Stimulated activated CD4-positive, alpha-beta T cell treated with anti-CD3 and anti-CD28 coated beads, Interleukin-12 subunit alpha, Interleukin-12 subunit beta, amount 100 ng/mL, for 48 hours (primary cell): ENCODE measurements at places on chromosomes 7 and 10.

- no peak for DNase-seq
Measured at GRCh38 chr7:129045682-129046081, 9.2 kb downstream of the TNPO3 start.

- DNase-seq, result peak; percentile 7
Measured at GRCh38 chr7:155644971-155645509, 579 bp downstream of the RBM33 start.

GRCh38 chr7:102097601-102098161 lies 189.0 kb upstream of the SH2B2 start:
- DNase-seq, result no peak

DNA sequence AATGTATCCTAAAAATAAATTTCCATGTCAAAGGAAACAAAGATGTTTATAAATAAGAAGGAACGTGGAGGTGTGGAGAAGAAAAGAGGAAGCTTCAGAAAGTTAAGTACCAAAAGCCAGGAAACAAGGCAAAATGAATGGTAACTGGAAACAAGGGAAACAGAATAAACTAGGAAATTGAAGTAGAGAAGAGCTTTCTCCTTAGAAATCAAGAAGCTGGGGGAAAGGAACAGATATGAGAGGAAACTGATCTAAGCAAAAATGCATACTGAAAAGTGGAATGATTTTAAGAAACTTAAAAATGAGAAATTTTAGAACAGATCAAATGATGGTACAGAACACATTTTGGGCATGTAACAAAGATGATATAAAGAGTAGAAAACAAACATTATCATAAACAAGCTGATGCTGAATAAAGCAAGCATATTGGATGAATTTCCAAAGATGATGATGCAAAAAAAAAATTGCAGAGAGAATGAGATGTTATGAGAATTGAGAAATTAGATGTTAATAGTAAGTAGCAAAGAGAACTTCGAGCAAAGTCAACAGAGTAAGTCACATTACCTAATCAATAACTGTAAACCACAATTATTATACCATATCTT lies 1.9 kb downstream of the BRAF start:
- no peak for DNase-seq

GRCh38 chr7:79822620-79823240 lies 311.9 kb upstream of the GNAI1 start:
- no peak for DNase-seq

- DNase-seq, result no peak
Measured at GRCh38 chr7:48563334-48563733, 361.0 kb upstream of the CDC14C start.

DNA sequence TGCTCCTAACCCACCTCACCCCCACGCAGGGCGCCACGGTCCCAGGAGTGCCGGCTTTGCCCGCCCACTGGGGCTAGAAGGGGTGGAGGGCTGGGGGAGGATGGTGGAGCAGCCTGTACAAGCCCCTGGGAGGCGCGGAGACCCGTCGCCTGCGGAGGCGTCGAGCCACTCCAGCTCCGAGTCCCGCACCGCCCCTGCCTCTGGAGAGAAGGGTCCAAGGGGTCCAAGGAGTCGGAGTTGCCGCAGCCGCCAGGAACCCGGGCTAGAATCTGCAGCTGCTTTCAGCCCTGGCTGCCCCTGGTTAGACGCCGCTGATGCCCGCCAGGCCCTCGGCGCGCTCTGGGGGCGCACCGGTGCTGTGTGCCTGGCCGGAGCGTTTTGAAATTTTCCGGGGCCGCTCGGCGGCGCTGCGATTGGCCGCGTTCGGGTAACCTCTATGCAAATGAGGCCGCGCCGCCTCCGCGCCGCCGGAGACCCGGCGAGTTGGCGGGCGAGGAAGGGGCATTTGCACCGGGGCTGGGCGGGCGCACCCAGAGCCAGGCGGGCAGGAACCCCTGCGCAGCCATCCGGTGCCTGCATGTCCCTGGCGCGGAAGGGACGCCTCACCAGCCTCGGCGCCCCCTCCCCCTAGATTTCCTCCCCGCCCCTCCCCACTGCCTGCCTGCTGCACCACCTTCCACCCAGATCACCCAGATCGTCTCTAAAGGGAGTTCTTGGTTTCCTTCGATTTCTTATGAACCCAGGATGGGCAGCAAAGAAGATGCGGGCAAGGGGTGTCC lies at the start of gene HMX2:
Gene HMX2, plus strand, starts transcription at position 502 of the 779 bp plus-strand sequence. Its CDS starts 243 bp downstream, at position 745.
- no peak for DNase-seq

DNA sequence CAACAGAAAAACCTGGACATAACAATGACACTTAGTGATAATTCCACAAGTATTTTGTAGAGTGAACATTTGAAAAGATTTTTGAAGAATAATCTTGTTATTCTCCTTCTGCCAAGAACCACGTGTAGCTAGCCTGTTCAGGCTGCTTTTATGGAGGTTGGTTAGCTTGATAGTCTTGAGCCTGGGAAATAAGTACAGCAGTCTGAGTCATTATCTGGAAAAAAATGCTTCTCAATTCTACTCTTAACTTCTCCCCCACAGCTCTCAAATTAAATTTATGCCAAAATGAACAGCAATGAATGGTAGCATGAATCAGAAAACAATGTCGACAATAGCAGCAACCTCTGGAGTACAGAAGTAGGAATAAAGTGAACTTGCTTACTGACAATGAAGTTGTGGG lies 63.2 kb downstream of the GPR37 start:
- DNase-seq, result no peak

DNA sequence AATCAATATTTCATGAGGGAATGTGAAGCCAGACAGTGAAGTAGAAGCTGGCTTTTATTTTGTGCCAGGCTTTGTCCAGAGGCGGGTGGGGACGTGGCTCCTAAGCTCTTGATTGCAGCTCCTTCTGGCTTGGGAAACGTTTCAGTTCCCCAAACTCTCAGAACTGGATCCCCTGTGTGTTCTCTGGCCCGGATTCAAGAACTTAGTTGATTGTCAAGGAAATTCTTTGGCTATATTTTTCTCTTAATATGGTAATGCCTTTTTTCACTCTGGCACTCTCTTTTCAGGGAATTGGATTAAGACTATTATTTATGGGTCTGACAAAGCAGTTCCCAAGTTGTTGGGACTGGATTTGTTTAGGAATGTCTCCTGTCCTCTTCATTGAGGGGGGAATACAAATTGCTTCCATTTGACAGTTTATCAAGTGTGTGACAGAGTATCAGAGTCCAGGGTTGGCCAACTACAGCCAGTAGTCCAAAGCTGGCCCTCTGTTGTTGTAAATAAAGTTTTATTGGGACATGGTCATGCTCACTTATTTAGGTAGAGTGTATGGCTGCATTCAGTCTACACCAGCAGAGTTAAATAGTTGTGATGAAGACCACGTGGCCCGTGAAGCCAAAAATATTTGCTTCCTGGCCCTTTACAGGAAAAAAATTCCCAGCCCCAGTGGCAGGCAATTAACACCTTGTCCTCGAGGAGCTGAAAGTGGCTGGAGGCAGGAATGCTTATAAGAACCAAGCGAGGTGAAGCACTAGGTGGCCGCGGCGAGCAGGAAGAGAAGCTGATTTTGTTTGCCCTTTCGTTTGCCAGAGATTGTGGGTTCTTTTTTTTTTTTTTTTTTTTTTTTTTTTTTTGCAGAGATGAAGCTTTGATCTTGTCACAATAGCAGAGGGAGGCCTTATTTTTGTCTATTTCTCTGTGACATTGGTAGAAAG lies 34.3 kb downstream of the HTRA1 start:
- no peak for DNase-seq

DNA sequence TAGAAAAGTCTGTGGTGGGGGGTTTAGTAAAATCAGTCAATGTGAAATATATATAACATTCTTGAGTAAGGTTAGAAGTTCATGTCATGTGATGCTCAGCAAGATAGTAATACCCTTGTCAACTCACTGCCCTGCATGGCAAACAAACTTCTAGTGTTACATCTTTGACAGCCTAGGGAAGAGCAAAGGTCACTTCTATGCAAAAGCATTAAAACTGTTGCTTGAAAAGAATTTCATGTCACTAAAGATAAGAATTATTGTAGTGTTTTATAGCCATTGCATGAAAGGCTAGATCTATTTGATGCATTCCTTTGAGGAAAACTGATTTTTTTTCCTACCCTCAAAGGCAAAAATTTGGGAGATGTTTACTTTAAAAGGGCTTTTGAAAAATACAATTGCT lies 176.0 kb downstream of the SKAP2 start:
- no peak for DNase-seq

DNA sequence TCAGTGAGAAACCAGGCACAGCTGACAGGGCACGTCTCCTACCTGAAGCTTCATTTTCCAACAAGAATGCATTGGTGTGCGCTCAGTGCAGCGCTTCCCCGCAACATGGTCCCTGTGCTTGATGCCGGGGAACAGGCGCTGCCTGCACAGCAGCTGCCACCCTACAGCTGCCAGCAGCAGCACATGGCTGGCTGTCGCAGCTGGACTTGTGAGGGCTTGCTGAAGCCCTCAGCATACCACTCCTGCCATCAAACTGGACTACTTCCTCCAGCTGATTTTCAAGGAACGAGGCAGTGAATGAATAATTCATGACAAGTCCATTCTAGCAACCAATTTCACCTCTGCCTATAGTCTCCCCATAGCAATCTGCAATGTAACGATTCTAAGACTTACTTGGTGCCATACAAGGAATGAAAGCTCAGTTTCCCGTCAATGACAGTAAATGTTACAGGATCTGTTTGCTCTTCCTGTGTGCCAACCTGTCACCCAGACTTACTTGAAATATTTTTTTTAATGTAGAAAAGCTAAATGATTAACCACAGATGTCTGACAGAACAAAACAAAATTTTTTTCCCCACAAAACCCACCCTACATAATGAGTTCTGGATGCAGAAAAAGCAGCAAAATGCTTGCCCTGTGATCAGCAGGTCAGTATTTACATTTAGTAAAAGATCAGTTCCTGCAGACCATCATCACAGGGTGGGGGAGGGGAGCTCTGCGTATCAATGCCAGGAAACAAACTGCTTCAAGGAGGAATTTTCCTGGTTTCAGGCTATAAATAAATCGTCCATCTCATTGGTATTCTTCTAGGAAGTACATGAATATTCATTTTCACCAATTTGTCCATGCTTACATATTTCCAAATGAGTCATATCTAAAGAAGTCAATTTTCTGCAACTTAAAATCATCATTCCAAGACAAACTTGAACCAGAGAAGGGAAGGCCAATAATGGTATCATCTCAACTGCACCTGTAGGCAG lies 140.6 kb downstream of the ALOX5 start:
- DNase-seq, result no peak

GRCh38 chr7:142563470-142563869 lies 185.8 kb upstream of the PRSS1 start:
- DNase-seq, result no peak

- DNase-seq, result no peak
Measured at GRCh38 chr7:150931199-150931869, 46.8 kb downstream of the KCNH2 start.

DNA sequence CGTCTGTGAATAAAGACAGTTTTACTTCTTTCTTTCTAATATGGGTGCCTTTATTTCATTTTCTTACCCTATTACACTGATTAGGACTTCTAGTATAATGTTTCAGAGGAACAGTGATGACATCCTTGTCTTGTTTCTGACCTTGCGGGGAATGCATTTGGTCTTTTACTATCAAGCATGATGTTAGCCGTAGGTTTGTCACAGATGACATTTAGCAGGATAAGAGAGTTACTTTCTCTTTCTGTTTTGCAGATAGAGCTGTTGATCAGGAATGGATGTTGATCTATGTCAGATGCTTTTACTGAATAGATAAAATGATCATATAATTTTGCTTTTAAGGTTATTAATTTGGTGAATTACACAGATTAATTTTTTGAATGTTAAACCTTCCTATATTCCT lies 6.6 kb upstream of the IGFBP3 start:
- no peak for DNase-seq

- DNase-seq, result no peak
Measured at GRCh38 chr10:78663721-78664120, 405.0 kb upstream of the ZMIZ1 start.

DNA sequence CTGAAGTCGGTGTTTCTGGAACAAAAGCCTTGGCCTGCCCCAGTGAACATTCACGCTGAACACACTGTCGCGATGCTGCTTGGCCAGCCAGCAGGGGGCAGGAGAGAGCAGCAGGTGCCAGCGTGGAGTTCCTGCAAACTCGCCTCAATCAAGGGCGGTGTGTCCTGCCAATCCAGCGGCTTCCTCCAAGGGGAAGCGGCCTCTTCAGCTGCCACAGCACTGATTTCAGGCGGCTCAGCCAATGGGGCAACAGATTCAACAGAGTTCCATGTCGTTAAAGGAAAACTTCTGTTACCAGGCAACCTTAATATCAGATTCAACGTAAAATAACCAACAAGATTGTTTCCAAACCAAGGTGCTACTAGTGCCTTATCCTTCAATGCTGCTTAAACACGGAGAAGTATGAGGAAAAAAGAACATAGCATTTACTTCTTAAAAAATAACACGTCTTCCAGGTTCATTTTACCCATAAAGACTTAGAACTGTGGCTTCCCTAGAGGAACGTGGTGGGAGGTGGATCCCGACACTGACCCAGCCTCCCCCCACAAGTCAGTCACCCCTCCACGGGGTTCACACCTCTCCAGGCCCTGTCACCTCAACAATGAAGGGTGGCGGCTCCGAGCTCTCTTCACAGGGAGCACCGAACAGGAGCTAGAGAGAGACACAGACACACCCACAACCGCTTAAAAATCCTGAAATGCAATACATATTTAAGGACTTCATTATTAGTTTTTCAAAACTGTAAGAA lies 178.2 kb downstream of the DIP2C start:
- peak; percentile 85 for DNase-seq

- DNase-seq, result no peak
Measured at GRCh38 chr10:132518572-132519381, 18.8 kb upstream of the INPP5A start.

GRCh38 chr10:132637477-132638129 lies 100.0 kb downstream of the INPP5A start:
- DNase-seq, result no peak

DNA sequence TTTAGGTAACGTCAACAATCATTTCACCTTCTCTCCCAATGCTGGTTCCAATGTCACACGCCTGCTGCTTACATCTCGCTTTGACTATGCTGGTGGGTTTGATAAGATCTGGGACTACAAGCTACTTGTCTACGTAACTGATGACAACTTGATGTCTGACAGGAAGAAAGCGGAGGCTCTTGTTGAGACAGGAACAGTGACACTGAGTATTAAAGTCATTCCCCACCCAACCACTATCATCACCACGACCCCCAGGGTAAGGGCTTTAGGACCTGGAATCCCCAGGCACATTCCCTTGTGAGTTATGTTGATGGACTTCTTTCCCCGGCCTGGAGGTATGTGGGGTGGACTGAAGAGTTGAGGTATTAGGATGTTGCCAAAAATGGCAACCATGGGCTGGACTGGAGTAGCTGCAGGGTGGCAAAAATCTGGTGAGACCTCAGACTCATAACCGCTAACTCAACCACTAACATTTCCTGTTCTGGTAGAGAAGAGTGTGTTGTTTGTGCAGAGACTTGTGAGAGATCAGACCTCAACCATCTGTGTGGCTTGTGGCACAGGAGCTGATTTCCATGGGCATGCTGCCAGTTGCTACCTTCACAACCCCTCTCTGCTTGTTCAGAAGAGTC lies 59.2 kb downstream of the CDHR3 start:
- DNase-seq, result peak; percentile 52

GRCh38 chr10:73163096-73163495 lies 4.7 kb downstream of the ECD start:
- no peak for DNase-seq
